ENCODE measurements at places on chromosomes 7 and 10.
A peak's percentile ranks its signal among the peaks of the same experiment; 100 is the strongest.

GRCh38 chr7:99079104-99079503, 64.8 kb downstream of the SMURF1 start:
- no peak for DNase-seq

- no peak for DNase-seq
These were observed 78.7 kb downstream of the NKX6-2 start for GRCh38 chr10:132707121-132707775.

DNA sequence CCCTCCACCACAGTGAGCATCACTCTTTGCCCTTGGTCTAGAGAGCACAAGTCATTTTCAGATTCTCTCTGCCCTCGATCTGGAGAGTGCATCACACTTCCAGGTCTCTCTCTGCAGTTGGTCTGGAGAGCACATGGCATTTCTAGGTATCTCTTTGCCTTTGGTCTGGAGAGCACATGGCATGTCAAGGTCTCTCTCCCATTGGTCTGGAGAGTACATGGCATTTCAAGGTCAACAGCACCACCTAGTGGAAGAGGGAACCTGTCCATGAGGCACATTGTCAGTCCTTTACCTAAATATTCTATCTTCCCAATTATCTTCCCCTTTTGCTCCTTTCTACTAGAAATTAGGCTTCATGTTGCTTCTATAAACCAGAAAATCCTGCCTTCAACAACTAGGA, 1139.4 kb downstream of the XPNPEP1 start:
- DNase-seq = no peak

- DNase-seq = no peak
These were observed 2.3 kb downstream of the GRM8 start for GRCh38 chr7:127250312-127251035.

DNA sequence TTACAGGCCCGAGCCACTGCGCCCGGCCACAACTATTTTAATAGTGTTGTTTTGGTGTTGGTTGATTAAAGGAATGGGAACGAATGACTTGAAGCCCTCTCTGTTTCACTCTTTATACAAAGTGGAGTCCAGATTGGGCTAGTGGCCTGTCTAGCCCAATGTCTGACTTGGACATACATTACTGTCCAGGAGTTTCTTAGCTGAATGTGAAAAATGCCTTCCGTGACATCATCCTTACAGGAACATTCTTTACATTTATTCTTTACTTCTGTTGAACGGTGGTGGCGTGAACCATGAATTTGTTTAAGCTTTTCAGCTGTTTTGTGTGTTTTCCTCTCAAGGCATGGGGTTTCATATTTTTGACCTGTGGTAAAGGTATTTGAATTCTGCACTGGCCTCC, 67.9 kb downstream of the DAGLB start:
- no peak for DNase-seq

DNA sequence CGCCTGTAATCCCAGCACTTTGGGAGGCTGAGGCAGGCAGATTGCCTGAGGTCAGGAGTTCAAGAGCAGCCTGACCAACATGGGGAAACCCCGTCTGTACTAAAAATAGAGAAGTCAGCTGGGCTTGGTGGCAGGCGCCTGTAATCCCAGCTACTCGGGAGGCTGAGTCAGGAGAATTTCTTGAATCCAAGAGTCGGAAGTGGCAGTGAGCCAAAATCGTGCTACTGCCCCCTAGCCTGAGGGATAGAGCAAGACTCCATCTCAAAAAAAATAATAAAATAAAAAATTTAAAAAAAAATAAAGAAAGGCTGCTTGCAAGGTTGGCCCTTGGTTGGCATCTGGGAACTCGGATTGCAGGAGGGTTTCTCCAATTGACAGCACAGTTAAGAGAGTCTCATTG, 221.6 kb downstream of the DGKI start:
- no peak for DNase-seq

GRCh38 chr10:102850025-102850518, 4.0 kb upstream of the BORCS7 start:
- DNase-seq = no peak

DNA sequence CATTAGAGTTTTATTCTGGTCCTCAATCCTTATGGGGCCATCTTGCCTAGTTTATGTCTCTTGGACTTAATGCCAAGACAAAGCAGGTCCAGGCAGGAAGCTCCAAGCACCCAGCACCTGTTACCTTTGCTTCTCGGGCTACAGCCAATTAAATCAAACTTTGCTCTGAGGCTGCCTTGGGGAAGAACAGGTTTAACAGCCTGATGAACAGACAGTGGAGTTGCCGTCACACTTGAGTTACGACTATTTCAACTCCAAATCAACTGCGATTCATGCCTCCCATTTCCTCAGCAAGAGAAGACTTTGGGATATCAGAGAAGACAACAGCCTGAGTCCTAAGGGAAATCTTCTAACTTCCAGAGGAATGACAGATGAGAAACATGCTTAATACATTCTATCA, 62.2 kb downstream of the XPNPEP1 start:
- DNase-seq = no peak

GRCh38 chr7:121280656-121281055, 48.1 kb upstream of the WNT16 start:
- no peak for DNase-seq

DNA sequence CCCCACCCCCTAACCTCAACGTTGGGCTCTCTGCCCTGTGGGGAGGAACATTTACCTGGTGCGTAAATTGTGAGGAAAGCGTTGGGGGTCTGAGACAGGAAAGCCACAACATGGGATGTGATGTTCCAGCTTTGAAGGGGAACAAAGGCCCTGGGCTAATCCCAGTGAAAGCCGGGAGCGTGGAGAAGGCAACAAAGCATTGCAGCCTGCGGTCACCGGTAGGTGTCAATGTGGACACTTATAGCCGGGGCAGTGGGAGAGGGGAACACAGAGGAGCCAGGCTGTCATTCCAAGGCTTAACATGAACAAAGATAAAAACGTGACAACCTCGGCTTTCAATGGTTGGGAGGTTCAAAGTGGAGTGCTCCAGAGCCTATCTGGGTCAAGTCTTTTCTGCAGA, 12.7 kb downstream of the PTF1A start:
- DNase-seq = no peak

DNA sequence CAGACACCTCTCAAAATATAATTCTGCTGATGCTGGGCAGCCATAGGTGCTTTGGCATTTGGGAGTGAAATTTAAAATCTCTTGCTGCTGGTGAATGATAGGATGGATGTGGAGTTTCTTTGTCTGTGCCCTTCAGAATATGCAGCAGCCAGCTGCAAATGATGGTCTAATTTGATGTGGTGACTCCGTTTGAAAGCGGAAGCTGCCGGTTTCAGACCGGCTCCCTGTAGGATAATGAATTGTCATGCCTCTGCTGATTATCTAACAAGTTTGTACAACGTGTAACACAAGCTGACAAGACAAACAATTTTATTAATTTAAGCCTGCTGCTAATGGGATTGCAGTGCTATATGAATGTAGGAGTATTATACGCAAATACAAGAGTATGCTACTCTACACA, 103.5 kb downstream of the SND1 start:
- DNase-seq = no peak

DNA sequence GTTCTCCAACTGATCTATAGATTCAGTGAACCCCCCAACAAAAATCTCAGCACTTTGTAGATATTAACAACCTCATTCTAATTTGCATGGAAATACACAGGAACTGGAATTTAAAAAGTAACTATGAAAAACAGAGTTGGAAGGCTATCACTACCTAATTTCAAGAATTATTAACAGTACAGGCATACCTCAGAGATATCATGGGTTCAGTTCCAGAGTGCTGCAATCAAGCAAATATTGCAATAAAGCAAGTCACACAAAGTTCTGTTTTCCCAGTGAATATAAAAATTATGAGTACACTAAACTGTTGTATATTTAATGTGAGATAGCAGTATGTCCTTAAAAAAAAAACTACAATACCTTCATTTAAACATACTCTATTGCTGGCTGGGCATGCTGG, 78.5 kb downstream of the LARP4B start:
- DNase-seq = no peak

GRCh38 chr7:94355454-94355853, 39.2 kb upstream of the COL1A2 start:
- no peak for DNase-seq

- no peak for DNase-seq
These were observed 4.1 kb upstream of the PLAU start for GRCh38 chr10:73906524-73907447.

- DNase-seq = no peak
These were observed 365.7 kb downstream of the DNAJB6 start for GRCh38 chr7:157702311-157703023.

GRCh38 chr7:101947899-101948298, 130.5 kb downstream of the CUX1 start:
- no peak for DNase-seq

DNA sequence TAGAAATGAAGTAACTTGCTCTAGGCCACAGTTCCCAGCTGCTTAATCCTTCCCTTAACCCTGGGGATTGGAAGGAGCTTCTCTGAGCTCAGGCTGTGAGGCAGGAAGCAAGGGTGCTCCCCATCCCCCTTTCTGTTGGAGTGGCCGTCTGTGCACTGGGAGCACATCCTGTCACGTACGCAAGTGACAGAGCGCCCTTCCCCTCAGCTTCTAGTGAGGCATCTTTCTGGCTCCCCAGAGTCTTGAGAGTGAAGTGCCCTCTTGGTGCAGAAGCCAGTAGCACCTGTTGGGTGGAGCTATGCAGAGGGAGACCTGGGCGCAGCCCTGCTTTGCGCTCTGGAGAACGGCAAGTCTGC, 47.8 kb downstream of the SHH start:
- DNase-seq = peak; percentile 8

GRCh38 chr7:107913851-107914250, 22.9 kb downstream of the DLD start:
- no peak for DNase-seq

- no peak for DNase-seq
These were observed 272.6 kb downstream of the FGFR2 start for GRCh38 chr10:121325490-121326231.

DNA sequence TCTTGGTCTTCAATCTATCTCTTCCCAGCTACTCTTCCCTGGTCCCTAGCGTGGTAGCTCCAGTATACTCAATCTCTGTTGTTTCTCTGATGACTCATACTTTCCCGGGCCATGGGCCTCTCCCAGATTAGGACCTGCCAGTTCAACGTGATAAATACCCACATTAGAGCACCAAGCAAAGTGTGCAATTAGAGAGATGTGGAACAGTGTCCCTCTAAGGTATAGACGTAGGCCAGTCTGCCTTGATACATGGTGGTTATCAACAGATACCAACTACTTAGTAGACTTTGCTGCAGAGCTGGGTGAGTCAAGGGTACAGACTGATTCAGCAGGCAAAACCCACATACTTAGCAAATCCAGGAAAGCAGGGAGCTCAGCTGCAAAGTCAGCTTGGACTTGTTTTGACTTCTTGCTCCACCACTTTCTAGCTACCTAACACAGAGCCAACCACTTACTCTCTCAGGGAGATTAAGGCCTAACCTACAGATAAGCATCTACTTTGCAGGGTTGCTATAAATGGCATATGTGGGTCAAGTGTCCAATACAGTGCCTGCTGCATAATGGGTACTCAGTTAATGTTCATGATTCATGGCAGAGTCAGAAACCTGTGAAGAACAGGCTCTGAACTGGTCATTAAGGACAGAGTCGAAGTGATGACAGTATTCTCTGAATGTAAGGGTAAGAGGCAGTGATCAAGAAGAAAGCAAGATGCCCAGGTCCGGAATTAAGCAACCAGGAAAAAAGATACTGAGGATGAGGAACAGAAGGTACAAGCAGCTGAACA, 176.1 kb downstream of the CHN2 start:
- no peak for DNase-seq

- no peak for DNase-seq
These were observed 36.3 kb downstream of the SCART1 start for GRCh38 chr10:133489816-133490588.

DNA sequence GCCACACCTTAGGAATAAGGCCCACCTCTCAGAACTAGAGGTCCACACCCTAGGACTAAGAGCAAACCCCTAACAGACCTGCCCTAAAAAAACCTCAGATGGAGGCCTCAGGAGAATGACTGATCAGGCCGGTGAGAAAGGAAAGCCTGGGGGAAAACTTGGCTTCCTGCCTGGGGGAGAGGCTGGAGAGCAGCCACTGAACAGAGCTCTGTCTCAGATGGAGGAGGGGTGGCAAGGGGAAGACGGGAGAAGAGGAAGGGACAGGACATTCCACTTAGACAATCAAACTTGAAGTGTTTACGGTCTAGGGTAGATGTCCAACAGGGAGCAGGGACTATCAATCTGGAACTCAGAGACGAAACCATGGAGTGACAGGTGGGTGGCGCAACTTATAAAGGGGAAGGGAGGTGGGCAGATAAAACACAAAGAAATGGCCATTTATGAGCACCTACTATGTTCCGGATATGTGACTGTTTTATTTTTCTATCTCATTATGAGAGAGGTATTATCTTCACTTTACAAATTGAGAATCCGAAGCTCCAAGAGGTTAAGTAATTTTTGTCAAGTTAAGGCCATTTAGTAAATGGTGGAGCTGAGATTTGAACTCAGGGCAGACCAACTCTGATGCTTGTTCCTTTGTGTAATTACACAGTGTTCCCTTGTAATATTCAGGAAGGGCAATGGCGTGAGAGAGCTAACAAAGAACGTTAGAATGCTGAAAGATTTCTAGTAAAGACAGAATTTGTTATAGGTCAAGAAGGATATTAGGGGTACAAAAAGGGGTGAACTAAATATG, 82.6 kb downstream of the DNMBP start:
- no peak for DNase-seq
